ENCODE measurements at places on chromosomes 16 and 17.

DNA sequence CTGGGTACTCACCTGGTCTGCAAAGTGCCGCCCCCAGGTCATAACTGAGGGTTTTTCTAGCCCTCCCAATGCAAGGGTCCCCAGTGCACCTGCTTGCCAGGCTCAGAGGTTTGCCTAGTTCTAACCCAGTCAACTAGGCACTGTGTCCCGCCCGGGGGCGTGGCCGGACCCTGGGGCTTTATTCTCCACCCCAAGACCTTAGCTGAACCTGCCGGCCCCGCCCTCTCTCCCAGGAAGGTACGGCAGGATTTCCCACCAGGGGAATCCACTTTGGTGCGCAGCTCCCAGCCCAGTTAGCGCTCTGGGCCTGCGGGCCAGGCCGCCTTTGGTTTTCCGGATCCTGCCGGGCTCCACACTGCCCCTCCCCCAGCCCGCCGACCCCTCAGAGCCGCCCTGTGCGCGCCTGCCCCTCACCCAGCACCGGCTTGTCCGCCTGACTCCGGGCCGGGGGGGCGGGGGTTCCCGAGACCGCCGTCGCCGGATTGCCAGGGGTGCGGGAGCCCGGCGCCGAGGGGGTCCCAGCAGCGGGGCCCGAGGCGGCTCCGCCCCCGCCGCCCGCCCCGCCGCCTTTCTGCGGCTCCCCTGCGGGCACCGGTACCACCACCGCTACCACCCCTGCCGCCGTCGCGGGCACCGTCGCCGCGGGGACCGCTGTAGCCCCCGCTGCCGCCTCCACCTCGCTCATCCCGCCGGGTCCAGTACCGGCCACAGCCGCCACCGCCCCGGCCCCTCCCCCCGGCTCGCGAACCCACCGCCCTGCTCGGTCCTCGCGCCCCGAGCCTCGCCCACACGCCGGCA lies 424 bp downstream of the YBX2 start:
- DNase-seq, result peak; percentile 57

GRCh38 chr17:69164206-69164605 lies 22.5 kb upstream of the ABCA6 start:
- DNase-seq, result no peak

GRCh38 chr17:77321649-77322513 lies 181.1 kb downstream of the SEC14L1 start:
- DNase-seq, result no peak

DNA sequence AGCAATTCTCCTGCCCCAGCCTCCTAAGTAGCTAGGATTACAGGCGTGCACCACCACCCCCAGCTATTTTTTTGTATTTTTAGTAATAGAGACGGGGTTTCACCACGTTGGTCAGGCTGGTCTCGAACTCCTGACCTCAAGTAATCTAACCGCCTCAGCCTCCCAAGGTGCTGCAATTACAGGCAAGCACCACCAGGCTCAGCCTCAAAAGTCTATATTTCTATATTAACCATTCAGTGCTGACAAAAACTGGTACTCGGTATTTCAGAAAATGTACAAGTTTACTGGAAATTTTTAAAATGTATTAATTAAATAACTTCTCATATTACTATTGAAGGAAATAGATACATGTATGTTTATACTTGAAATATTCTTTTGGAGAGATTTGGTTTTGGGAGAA lies 1.4 kb upstream of the HEXD start:
- no peak for DNase-seq

- no peak for DNase-seq
These were observed 74.3 kb downstream of the KANSL1 start for GRCh38 chr17:46118964-46119363.

DNA sequence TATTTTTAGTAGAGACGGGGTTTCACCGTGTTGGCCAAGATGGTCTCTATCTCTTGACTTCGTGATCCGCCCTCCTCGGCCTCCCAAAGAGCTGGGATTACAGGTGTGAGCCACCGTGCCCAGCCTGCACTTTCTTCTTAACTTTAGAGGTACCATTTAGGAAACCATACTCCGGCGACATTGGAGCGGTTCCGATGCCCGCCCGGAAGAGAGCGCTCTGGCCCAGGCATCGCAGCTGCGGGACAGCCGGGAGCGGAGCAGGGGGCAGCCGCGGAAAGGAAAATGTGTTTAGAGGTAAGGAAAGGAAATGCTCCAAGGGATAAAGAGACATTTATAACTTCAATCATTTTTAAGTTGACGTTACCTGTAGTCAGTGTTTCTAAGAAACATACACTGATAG lies 6.0 kb upstream of the HS3ST3B1 start:
- DNase-seq, result no peak

- DNase-seq, result no peak
These were observed 30.2 kb upstream of the ZNF469 start for GRCh38 chr16:88352261-88353200.

- DNase-seq, result peak; percentile 75
These were observed 18.2 kb upstream of the ABR start for GRCh38 chr17:1197781-1198490.

GRCh38 chr16:29791845-29792807 lies 1.6 kb downstream of the KIF22 start:
- DNase-seq, result peak; percentile 33

DNA sequence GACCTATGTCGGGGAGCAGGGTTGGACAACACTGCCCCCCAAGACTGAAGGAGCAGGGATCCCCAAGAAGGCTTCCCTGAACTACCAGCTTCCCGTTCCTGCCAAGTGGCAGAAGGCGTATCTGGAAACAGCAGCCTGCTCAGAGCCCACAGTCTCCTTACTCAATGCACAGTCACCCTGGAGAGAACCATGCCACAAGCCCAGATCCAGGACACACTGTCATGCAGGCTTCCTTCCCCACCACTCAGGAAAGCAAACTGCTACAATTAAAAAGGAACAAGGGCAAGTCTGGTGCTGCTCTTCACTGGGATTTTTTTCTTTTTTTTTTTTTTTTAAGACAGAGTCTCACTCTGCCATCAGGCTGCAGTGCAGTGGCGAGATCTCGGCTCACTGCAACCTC lies 8.2 kb downstream of the WDR45B start:
- no peak for DNase-seq

DNA sequence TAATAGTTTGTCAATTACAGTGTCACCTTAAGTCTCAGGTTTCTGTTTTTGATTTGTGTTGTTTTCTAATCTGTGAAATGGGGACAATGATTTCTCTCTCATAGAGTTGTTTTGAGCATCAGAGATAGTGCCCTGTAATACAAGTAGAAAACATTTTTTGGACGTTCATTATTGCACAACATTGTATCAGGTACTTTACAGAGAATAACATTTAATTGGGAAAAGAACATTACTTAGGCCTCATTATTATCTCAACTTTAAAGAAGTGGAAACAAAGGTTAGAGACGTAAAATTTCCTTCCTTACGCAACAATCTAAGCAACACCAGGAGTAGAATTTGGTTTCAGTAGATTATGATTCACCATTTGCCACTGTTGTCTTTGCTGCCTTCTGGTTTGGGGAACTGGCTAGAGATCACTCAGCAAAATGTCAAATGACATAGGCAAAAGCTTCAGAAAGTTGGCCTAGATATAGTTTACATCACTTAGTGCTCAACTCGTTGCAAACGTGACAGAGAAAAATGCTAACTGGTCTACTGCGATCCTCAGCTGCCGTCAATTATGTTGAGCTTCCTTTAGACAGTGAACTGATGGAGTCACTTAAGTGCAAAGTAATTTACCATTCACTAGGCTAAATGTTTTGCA lies 1026.8 kb downstream of the CDH11 start:
- DNase-seq, result no peak

- DNase-seq, result no peak
These were observed 32.4 kb downstream of the TIMM22 start for GRCh38 chr17:1029196-1029921.

GRCh38 chr17:58521680-58522079 lies 7.2 kb upstream of the MTMR4 start:
- no peak for DNase-seq

- DNase-seq, result no peak
These were observed 42.0 kb downstream of the MGAT5B start for GRCh38 chr17:76909971-76910760.

DNA sequence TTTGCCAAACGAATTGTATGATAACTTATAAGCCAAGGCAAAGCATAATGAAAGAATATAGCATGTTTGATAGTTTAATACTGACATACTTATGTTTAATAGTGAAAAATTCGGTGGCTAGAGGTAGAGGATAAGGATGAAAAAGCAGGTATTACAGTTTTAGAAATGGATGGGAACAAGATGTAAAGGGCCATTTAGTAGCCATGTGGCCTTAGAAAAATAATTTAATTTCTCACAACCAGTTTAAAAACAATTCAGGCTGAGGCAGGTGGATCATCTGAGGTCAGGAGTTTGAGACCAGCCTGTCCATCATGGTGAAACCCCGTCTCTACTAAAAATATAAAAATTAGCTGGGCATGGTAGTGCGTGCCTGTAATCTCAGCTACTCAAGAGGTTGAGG lies 119.5 kb upstream of the NACA2 start:
- no peak for DNase-seq

DNA sequence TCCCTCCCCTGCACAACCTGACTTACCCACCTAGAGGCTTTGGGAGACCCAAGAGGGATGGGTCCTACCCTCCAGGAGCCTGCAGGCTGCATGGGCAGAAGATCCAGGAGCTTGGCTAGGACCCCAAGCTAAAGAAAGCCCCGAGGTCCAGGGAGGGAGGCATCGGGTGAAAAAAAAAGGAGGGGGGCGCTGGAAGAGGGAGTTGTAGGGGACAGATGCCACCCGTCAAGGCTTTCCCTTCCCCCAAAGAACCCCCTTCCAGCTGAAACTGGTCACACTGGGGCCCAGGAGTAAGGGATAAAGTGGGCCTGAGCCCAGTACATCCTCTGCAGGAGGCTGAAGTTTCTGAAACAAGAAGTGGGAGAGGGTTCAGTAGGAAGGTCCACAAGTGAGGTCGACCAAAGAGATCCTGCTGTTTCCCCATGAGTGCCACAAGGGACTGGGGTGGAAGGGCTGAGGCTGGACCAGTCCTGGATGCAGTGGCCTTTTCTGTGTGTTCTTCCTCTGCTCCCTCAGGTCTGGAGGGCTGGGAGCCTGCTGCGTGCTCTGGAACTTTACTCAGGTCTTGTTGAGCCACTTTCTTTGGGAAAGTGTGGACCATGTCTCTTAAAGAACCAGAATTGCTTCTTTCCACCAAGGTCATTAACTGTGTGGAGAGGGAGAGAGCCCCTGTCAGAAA lies 14.2 kb upstream of the CBFB start:
- no peak for DNase-seq

GRCh38 chr16:76940251-76940650 lies 250.7 kb upstream of the MON1B start:
- no peak for DNase-seq

GRCh38 chr17:44581868-44582267 lies 24.6 kb downstream of the FZD2 start:
- DNase-seq, result no peak

DNA sequence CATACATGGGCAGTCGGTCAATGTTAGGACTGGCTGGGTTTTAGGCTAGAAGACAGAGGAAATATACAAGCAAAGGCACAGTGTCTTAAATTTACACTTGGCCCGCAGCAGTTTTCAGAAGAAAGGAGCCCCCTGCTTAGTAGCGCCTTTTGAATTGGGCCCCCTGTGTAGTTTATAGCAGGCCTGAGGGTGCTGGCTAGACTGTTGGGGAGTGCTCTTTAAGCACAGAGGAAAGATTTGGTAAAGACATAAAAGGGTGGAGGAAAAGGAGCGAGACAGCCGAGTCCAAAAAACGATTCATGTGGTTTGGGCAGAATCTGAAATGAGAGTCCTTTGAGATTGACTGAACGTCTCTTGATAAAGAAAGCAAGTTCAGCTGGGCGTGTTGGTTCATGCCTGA lies 10.6 kb downstream of the RMI2 start:
- DNase-seq, result peak; percentile 32

DNA sequence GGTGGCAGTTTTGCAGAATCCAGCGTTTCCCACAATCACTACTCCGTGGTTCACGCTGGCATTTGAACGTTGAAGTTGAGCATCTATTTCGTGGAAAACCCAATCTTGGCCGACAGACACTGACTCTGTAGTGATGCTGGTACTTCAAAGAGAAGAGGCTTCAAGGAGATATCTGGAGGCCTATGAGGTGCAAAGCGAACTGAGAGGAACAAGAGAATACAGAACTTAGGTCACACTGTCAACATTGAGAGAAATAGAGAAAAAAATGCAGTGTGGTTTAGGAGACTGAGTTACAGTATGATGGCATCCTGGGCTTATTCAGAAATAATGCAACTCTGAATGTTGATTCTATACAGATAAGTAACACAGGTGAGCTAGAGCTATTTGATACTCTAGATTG lies 16.0 kb downstream of the CCL16 start:
- no peak for DNase-seq

GRCh38 chr17:81870981-81871386 lies at the start of gene ARHGDIA:
Gene ARHGDIA, minus strand, starts transcription at chr17:81871337. Its CDS starts 1,407 bp downstream, at chr17:81869930.
- no peak for DNase-seq

DNA sequence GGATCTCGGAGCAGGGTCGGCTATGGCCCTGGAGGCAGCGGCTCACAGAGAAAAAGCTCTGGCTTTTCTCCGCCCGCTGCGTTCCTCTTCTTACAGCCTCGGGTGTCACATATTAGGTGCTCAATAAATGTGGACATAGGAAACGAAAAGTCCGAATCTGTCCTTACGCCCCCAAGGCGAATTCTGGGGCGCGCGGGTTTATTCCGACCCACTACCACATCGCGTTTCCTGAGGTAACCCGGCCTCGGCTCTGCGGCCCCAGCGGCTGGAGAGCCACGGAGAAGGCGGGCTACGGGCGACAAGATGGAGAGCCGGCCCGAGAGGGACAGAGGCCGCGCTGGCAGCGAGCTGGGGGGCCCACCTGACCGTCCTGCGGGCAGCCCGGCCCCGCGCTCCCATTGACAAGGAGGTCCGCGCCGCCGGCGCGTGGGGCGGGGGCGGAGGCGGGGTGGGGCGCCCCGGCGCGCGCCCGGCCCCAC lies 573 bp upstream of the GNAO1 start:
- DNase-seq, result no peak

DNA sequence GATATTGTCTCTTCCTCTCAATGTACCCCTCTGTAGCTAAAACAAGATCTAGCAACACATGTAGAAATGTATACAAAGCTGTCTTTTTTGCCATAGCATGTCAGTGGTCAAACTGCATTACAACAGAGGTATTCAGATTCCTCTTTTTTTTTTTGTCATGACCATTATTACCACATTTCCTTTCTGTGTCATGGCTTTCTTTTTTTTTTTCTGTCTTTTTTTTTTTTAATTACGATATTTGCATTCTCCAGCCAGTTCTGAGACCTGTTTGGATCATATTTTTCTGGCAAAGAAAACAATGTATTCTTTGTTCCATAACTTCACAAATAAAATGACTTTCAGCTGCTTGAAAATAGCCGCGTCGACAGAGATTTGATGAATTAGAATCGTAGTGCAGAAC lies 27.4 kb upstream of the CAPNS2 start:
- no peak for DNase-seq

DNA sequence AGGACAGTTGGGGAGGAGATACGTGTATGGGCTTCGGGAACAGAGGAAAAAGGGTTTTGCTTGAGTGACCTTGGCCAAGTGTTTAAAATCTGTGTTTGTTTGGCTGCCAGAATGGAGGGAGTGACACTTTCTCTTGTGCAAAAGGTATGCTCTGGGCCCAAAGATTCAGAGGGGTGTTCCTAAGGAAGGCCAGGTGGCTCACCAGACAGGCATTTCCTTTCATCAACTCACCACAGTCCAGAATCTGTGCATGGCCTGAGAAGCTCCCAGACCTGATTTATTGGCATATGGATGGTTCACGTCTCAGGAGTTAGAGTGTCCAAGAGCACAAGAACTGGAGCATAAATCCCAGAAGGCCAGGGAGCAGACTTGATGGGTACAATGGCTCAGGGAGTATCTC lies 53.4 kb upstream of the NLK start:
- no peak for DNase-seq

- DNase-seq, result no peak
These were observed 8.9 kb downstream of the C17orf78 start for GRCh38 chr17:37384560-37385149.

GRCh38 chr17:9645851-9646545 lies 681 bp downstream of the USP43 start:
- peak; percentile 31 for DNase-seq

Data from natural killer cell (primary cell).